ENCODE measurements at places on chromosomes 11 and 22.

DNA sequence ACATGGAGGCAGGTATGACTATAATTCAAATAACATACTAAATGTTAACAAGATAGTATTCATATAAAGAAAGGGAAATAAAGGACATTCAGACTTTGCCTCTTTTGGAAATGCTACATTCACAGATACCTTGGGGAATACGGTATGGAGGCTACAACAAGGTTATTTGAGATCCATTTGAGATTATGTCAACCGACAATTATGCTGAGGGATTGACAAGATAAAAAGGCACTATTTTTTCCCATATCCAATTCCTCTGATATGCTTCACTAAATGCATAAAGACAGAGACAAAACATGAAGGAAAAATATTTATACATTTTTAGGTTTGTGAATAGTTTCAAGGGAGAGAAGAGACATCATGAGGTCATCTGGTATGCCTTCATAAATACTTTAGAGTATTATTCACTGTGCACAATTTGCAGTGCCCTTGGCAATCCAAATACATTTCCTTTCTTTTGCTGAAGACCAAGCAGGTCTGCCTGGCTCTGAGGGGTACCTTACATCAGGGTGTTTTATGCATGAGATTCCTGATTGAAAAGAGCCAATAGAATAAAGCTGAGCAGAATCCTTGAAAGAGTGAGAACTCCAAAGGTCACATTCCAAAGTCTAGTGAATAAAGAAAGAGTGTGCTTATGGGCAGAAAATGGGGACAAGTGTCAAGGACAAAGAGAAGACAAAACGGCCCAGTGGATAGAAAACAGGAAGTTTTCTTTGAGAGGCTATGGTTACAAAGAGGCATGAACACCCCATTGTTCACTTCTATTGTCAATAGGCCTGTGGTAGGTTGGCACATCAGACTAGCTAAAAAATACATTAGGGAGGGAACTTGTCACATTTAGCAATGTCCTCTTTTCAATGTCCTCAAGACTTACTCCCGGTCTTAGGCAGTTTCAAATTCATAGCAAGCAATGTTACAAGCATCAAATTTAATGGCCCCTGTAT, 455.8 kb downstream of the LRRC4C start:
- DNase-seq = no peak

- no peak for DNase-seq
These were observed 522.9 kb downstream of the NTM start for GRCh38 chr11:131893103-131893890.

GRCh38 chr22:36327922-36328551, 59.7 kb downstream of the MYH9 start:
- DNase-seq = no peak

GRCh38 chr22:50260801-50261614, 475 bp downstream of the MAPK12 start:
- no peak for DNase-seq

DNA sequence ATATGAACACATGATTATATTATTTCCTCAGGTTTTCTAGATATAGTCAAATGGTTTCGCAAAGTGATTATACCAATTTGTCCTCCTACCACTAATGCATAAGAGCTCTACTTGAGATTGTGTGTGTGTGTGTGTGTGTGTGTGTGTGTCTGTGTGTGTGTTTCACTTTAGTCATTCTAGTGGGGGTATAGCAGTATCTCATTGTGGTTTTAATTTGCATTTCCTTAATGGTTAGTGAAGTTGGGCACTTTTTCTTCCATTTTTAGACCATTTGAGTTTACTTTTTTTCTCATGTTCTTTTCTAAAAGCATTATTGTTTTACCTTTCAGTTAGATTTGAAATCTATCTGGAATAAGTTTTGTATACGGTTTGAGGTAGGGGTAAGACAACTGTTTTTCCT, 12.9 kb downstream of the CAPN5 start:
- no peak for DNase-seq

- no peak for DNase-seq
These were observed 10.4 kb downstream of the SYN3 start for GRCh38 chr22:33047744-33048143.

GRCh38 chr11:36386411-36386810, 90.3 kb downstream of the PRR5L start:
- DNase-seq = no peak

GRCh38 chr22:43417555-43417954, 5.7 kb downstream of the MPPED1 start:
- no peak for DNase-seq

DNA sequence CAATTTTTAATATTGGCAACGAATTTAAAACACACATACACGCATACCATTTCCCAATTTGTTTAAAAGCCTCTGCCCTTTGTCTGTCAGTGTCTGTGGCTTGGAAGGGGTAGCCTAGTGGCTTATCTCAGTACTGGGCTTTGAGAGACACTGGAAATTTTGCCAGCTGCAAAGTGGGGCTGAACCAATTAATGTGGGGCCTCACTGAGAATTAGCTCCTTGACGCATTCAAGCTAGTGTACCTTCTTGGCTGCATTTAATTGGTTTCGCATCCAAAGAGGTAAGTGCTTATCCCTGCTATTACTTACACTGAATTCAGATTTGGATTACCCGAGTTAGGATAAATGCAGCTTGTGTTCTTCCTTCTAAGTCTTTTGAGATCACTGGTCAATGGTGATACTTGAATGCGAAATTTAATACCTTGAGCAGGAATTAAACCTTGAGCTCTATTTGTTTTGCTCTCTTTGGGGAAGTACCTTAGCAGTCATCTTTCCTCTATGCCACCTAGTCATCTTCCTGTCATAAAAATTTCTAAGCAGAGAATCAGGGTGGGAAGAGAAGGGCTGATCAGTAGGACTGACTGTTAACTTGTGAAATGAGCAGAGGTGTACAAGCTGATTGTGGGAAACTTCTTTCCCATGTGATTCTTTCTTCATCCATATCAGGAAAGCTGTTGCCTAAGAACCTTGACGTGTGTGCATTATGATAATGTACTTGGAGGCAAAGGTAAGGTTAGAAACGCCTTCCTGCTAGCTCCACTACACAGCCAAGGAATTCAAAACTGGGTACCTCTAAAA, 187.7 kb upstream of the E2F8 start:
- no peak for DNase-seq

GRCh38 chr11:129225190-129225589, 33.1 kb upstream of the ARHGAP32 start:
- DNase-seq = no peak

DNA sequence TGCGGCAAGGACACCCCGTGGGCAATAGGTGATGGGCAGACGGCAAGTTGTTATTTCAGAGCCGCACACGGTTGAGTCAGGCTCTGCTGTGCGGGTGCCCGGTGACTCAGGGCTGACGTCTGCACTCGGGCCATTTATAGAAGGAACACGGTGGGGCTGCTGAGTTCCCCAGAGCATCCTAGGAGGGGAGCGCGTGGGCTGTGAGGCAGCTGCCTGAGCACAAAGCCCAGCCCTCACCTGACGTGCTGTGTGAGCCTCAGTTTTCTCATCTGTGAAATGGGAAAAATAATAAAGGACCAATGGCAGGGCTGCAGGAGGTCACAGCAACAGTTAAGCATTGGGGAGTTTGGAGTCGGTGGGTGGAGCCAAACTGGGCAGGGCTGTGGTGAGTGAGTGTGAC, 11.3 kb upstream of the RHOD start:
- no peak for DNase-seq

DNA sequence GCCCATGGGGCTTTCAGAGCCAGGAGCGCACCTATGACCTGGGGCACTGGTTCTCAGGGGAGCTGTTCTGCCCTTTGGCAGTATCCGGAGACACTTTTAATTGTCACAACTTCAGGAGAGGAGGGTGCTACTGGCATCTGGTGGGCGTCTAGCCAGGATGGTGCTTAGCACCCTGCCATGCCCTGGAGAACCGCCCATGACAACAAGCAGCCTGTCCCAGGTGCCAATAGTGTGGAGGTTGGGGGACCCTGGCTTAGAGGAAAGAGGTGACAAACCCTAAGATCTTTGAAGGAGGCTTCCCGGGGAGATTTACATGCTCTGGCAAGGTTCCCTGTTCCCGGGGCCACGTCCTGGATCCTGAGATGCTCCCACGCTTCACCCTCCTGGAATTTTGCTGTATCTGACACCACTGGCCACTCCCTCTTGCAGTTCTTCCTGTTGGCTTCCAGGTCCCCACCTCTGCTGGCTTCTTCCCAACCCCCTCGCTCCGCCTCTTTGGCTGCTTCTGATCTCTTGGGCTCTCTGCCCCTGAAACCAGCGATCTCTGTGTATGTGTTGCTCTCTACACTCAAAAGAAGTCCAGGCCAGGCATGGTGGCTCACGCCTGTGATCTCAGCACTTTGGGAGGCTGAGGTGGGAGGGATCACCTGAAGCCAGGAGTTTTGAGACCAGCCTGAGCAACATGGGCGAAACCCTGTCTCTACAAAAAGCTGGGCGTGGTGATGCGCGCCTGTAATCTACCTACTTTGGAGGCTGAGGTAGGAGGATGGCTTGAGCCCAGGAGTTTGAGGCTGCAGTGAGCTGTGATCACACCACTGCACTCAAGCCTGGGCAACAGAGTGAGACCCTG, 31.1 kb downstream of the FADS3 start:
- no peak for DNase-seq

GRCh38 chr11:115580416-115580815, 76.2 kb upstream of the CADM1 start:
- no peak for DNase-seq

DNA sequence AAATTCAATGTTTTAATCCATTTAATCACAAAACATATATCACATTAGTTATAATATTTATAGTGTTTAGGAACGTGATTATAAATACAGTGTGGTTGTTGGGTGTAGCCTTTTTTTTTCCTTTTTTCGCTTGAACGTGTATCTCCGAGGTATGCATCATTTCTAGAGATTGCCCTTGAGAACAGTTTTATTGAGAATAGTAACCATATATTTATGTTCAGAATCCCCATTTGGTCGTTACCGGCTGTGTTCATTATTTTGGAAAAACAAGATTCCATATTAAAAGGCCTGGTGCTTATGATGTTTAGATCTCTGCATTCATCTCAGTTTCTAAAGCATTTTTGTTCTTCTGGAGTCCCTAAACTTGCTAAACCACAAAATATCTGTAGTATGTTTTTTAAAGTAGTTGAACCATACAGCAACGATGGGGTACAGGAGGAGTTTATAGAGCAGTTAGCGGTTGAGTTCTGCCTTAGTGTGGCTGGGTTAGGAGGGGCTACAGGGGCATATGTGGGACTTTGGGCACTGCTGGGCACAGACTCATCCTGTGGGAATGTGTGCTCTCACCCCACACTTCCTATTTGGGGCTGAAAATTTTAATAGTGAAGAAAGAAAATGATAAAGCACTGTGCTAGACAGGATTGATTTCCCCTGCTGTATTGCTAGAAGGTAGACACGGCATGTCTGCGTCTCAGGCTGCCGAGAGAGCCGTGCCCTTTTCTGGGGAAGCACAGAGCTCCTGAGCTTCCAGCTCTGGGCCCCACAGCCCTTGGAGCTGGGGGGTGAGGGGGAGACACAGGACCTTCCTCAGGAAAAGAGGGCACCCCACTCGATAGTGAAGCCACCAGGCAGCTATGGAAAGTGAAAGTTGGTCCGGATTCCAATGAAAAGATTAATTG, 81.5 kb upstream of the PPARA start:
- no peak for DNase-seq

DNA sequence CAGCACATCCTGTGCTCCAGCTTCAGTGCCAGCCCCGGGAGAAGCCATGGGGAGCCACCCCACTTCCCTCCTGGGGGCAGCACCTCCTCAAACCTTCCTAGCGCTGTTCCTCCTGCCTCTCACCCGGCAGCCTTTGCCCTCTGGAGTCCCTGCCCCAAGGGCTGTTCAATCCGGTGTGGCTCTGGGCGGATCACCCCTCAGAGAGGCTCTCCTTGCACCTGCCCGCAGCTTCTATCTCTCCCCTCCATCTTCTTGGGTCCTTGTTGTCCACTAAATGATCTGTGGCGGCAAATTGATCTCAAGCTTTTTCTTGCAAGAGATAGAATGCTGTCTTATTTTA, 18.1 kb upstream of the CDKN1C start:
- DNase-seq = no peak

DNA sequence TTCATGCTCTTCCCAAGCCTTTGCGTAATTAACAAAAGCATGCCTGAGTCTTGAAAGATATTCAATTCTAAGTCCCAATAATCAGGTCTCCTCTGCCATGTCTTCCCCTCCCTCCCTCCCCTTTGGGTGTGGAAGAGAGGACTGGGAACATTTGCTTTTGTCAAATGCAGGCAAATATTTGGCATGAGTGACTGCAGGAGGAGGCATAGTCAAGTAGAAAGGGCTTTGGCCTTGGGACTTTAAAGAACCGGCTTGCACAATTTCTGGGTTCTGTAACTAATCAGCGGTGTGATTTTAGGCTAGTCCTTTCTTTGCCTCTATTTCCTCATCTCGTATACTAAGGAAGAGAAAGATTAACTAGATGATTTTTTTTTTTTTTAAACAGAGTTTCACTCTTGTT, 59.5 kb downstream of the SCN3B start:
- no peak for DNase-seq

DNA sequence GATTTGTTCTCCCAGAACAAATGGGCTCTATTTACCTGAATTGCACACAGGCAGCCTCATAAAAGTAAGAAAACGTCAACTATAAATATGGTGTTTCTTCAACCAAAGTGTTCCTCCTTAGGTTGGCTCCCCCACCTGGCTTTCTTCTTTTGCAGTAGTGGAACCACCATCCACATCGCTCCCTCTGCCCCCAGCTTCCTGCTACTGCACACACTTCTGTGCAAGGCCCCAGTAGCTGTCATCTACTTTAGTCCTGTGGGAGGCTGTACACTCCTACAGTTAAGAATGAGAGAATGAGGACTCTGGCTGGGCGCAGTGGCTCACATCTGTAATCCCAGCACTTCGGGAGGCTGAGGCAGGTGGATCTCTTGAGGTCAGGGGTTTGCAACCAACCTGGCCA, 89.5 kb downstream of the BMAL1 start:
- no peak for DNase-seq

DNA sequence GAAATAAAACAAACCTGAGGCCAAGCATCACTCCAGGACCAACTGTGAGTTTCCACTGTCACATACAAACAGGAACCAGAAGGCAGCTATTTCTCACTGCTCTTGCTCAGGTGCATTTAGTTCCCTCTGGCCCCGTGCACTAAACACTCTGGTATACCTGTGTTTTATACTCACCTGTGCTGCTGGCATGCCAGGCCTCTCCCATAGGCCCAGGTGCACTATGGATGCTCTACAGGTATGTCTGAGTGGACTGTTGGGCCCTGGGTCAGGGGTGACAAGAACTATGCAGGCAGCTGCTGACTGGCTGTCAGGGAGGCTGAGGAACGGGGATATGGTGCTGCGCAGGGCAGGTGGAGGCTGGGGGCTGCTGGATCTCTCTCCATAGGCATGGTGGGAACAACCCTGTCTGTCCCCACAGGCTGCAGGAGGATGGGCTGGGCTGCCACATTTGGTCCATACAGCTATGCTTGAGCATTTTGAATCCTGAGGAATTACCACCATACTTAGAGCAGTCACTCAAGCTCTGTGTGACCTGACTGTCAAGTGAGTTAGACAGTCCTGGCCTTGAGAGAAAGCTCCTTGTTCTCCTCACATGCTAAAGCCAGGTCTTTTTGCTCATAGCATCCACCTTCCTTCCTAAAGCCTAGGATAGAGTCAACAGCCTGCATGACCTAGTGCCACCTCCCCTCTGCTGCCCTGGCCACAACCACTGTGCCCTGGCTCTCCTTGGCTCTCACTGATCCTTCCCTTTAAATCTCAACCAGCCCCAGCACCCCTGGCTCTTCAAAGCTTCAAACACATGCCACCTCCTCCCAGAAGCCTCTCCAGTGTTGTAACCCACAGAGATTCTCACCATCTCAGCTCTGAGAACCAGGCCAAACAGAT, 72.9 kb downstream of the C11orf58 start:
- DNase-seq = no peak

- DNase-seq = no peak
These were observed 308.7 kb downstream of the DDX10 start for GRCh38 chr11:108973402-108974162.

All from activated CD8-positive, alpha-beta memory T cell treated with anti-CD3 and anti-CD28 coated beads for 48 hours (primary cell).